Left hindlimb (tissue), 1 donor: ENCODE measurements at places on chromosomes 1 and 21.

GRCh38 chr21:41895643-41896493, 16.7 kb upstream of the PRDM15 start:
- DNase-seq = no peak

- DNase-seq = no peak
Observed at GRCh38 chr1:192706936-192707335, 71.0 kb downstream of the RGS13 start.

DNA sequence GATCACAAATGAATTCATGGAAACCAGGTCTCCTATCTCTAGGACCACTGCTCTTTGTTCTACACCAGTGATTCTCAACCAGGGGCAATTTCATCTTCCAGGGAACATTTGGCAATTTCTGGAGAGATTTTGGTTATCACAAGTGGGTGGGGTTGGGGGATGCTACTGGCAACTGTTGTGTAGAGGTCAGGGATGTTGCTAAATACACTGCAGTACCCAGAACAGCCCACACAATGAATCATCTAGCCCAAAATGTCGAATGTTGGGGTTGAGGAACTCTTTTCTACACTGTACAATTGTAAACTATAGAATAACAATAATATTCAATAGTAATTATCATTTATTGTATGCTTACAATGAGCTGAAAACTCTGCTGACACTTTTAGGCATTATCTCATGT, 55.7 kb upstream of the UBE2U start:
- DNase-seq = no peak

DNA sequence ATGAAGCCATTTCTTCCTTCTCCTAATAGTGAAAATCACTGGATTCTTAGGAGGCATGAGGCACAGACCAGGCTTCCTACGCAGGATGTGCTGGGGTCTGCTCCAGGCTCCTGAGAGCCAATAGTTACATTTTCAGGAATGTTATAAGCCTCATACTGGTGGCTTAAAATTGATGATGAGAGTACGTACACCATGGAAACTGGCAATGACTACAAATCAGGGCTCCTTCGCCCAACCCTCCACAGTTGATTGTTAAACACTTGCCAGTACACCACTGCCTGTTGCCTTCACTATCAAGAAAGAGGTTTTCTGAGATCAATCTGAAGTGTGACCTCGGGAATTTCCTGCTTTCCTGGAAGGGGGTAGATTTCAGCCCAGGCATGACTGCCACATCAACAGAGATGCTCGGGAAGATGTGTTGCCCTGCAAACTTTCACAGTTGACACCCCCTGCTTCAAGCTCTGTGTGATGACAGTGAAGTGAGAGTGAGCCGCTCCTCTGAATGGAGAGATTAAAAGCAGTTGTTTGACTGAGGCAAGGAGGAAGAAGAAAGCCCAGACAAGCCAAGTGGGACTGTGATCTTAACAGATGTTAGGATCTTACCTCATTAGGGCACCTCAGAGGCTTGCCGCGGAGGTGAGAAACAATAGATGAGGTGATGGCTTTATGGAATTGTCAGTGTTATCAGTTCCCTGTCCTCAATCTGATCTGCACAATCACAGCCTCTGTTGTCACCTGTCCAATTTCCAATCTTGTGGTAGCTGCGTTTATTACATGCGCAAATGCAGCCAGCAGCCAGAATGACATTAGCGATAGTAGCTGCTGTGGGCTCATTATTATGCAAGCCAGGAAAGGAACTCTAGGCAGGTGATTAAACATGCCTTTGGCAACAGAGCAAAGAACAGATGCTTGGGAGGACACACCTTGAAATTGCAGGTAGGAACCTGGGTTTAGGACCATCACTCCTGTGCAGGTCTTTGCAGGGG, 277.3 kb downstream of the KAZN start:
- no peak for DNase-seq

DNA sequence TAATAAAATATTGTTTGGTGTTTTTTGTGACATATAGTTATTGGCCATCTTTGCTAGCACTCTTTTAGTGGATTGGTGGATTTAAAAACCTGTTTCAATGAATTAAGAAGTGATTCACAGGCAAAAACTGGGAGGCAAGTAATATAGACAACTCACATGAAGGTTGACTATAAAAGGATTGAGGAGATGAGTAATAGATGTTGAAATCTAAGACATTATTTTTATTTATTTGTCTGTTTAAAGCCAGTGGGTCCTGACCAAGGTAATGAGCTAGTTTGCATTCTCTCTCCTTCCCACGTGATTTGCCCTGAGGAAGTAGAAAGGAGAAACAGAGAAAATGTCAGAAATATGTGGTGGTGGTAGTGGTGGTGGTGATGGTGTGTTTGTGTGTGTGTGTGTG, 351.5 kb upstream of the ZP4 start:
- no peak for DNase-seq
